ENCODE measurements at places on chromosomes 7 and 10. TPM values are rescaled to one million over a fixed set of nuclear protein-coding genes. Genes with fewer than 3 reads are reported as not detected.

Gene MMRN2
- polyA plus RNA-seq, result 0.18 TPM

Gene GIMAP4
- polyA plus RNA-seq, result 405 TPM

Gene PRSS37
- polyA plus RNA-seq, result not detected

Gene ACBD5
- 6.9 TPM for polyA plus RNA-seq

Data from naive thymus-derived CD4-positive, alpha-beta T cell (primary cell).